ENCODE measurements at places on chromosomes 13 and 19. TPM values are rescaled to one million over a fixed set of nuclear protein-coding genes. Genes with fewer than 3 reads are reported as not detected.

Gene LGALS4
- not detected for total RNA-seq

Gene CYP2F1
- total RNA-seq = not detected

Gene ZNF813
- total RNA-seq = 4.0 TPM

Gene C19orf85
- not detected for total RNA-seq

Gene FUT2
- not detected for total RNA-seq

Gene SPRY2
- 40.3 TPM for total RNA-seq

Gene SH2D3A
- not detected for total RNA-seq

Gene ZNF471
- 2.2 TPM for total RNA-seq

Gene CDX2
- total RNA-seq = not detected

GRCh38 chr13:46831588-46832194 is 34.7 kb upstream of the ESD start:
- DNase-seq = peak; percentile 36

DNA sequence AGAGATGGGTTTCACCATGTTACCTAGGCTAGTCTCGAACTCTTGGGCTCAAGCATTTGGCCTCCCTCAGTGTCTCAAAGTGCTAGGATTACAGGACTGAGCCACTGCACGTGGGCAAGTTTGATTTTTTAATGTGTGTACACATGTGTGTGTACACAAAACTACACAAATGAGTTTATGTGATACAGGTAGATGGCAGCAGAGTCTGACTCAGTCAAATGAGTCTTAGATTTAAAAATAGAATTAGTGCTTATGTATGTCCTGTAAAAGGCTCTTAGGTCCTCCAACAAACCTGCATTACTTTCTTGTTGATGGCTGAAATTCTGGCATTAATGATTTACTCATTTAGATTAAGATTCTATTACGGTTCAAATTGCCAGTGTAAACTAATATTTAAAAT is 293.7 kb downstream of the PCDH17 start:
- DNase-seq = no peak

DNA sequence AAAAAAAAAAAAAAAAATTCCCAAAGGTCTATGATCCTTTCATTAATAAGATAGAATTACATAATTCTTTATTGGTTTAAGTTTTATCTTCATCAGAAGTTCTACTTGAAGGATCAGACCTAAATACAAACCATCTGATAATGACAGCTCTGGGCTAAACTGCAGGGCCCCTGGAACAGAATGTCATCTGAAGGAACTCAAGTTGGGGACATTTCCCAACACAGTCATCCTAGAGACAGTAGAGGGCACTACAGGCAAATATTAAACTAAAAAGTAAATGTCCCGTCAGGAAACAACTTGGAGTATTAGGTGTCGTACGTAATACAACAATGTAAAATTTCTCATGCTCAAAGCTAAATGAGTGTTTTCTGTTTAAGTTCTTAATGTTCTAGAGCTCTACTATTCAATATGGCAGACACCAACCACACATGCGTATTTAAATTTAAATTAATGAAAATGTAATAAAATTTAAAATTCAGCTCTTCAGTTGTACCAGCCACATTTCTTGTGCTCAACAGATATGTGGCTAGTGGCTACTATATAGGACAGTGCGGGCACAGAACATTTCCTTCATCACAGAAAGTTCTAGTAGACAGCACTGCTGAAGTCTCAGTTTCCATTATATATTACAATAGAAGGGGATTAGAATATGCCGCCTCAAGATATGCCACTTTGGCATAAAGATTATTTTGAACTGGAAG is 21.8 kb upstream of the NAXD start:
- peak; percentile 39 for DNase-seq

DNA sequence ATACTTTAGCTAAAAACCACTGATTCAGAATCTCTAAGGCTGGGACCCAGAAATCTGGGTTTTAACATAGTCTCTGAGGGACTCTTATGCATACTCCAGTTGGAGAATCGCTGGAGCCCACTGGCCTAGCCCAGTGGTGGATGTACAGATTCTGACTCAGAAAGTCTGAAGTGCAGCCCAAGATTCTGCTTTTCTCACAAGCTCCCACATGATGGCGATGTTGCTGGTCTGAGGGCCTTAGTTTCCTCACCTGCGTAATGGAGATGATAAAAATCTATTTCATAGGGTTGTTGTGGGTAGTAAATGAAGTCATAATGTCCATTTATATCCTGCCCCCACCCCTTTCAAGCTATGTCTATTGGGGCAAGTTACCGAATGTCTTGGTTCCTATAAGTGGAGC is 7.7 kb upstream of the CDADC1 start:
- peak; percentile 25 for DNase-seq

GRCh38 chr13:49608651-49609331 is 19.5 kb upstream of the ARL11 start:
- no peak for DNase-seq

DNA sequence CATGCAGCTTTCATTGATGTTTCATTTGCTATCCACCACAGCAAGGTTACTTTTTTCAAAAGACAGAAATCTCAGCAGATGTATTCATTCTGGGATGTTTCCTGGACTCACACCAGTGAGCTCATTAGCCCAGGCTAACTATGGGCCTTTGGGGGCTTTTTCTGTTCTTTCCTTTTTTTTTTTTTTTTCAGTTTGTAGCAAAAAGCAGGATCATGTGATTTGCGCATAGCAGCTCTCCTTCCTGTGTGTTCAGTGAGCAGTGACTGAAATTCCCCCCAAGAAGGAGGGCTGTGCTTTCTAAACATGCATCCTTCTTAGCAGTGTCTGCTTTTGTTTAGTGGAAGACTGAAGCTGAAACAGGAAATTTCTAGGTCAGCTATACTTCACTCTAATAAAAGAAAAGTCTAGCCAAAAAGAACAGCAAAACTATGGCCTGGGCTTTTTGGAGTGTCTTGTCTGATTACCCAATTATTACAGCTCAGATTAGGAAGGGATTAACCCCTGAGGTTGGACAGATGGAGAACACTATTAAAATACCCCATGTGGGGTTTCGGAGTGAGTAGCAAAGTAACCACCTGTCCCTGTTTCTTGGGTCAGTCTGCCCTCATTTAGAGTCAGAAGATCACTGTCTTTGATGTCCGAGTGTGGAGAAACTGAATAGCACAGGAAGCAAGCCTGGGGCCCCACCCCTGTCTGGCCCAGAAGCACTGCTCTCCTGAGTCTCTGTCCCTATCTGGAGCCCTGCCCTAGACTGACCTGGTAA is 8.9 kb upstream of the AMER2 start:
- DNase-seq = no peak

GRCh38 chr19:4233282-4233853 is 4.0 kb downstream of the EBI3 start:
- no peak for DNase-seq

- DNase-seq = no peak
These were observed 508.4 kb upstream of the MIR17HG start for GRCh38 chr13:90839061-90839460.

GRCh38 chr19:15989889-15990288 is 41.1 kb downstream of the OR10H4 start:
- DNase-seq = no peak

GRCh38 chr13:109140479-109141349 is 511.3 kb downstream of the MYO16 start:
- no peak for DNase-seq

- DNase-seq = peak; percentile 84
These were observed 156.8 kb downstream of the RGCC start for GRCh38 chr13:41613984-41614661.

DNA sequence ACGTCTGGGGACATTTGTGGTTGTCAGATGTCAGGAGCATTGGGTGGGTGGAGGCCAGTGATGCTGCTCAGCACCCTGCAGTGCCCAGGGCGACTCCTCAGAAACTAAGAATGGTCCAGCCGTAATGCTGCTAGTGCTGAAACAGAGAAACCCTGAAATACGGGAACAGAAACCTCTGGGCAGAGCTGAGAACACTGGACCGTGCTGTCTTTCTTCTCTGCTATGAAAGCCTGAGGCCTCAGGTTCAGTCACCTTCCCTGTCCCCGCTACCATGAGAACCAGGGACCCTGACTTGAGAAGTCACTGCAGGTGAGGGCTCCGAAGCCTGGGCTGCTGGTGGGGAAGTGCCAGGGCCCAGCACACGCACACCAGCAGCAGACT is 13.4 kb downstream of the CAPS start:
- no peak for DNase-seq

DNA sequence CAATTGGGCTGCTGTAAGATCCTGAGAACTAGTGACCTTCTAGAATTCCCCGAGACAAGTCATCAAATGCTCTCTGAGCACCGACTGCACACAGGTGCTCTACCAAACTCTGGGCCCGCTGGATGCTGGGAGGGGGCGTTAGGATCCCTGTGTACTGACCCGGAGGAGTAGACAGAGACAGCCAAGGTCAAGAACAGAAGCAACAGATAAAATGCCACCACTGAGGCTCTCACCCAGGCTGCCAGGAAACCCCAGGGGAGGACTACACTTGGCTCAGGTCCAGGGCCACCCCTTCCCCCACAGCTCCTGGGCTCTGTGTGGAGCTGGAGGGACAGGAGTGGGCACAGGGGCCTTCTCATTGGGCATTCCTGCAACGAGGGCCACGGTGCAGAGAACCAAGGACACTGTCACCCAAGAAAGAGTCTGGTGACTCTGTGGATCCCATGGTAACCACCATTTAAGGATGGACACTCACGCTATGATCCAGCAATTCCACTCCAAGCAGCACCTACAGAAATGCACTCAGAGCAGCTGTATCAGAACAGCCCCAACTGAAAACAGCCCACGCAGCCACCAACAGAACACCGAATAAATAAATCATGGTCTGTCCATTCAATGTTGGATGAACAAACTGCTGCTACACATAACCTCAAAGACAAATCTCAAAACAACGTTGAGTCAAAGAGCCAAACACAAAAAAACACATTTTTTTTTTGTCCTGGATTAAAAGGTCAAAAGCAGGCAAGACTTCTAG is 16.8 kb upstream of the SLC35E1 start:
- no peak for DNase-seq

- no peak for DNase-seq
These were observed 28.4 kb downstream of the DIAPH3 start for GRCh38 chr13:60135344-60135743.

Measured in HFFc6 (cell line).